Dermis blood vessel endothelial cell (primary cell): ENCODE measurements at places on chromosomes 5 and 9.

GRCh38 chr5:98454904-98455303 is 318.6 kb upstream of the RGMB start:
- DNase-seq = peak; percentile 86

GRCh38 chr9:91001146-91001611 is 199.6 kb downstream of the SYK start:
- peak; percentile 42 for DNase-seq

DNA sequence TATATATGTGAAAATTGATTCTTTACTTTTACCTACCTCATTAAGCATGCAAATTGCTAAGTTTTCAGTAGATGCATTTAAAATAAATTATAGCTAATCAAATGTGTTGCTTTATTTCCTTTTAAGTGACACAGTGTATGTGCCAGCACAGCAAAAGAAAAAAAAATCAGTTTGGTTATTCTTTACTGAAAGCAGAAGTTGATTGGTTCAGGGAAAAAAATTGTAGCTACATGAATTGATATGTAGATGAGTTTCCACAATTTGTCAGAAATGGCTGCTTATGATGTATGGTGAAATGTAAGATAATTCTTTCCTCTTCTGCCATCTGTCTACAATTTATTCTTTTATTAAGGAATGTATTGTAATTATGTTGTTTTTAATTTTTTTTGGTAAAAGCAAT is 57.8 kb downstream of the PARP8 start:
- DNase-seq = no peak

DNA sequence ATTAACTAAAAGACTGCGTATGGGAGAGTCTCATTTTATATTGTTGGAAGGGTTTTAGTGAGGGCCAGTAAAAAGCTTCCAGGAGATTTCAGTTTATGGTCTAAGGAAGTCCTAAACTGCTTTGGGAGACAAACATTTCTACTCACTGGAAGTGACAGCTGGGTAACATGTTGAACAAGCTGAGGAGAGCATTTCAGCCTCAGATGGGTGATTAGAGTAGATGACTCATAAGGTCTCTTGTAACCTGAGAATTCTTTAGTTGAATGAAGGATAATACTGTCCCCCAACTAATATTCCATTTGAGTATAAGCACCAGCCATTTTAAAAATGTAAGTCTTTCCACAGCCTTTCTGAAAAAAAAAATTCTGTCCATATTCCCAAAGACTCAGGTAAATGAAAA is 218.0 kb upstream of the C9orf72 start:
- DNase-seq = no peak

GRCh38 chr5:103111468-103111867 is 8.5 kb downstream of the GIN1 start:
- DNase-seq = no peak

- no peak for DNase-seq
These were observed 1326.6 kb upstream of the C9orf72 start for GRCh38 chr9:28899926-28900325.

- DNase-seq = no peak
These were observed 12.0 kb upstream of the IFNA1 start for GRCh38 chr9:21428235-21428634.

GRCh38 chr9:93907551-93908199 is 47.5 kb downstream of the BARX1 start:
- no peak for DNase-seq

- DNase-seq = no peak
These were observed 35.9 kb upstream of the POC5 start for GRCh38 chr5:75753182-75753581.

DNA sequence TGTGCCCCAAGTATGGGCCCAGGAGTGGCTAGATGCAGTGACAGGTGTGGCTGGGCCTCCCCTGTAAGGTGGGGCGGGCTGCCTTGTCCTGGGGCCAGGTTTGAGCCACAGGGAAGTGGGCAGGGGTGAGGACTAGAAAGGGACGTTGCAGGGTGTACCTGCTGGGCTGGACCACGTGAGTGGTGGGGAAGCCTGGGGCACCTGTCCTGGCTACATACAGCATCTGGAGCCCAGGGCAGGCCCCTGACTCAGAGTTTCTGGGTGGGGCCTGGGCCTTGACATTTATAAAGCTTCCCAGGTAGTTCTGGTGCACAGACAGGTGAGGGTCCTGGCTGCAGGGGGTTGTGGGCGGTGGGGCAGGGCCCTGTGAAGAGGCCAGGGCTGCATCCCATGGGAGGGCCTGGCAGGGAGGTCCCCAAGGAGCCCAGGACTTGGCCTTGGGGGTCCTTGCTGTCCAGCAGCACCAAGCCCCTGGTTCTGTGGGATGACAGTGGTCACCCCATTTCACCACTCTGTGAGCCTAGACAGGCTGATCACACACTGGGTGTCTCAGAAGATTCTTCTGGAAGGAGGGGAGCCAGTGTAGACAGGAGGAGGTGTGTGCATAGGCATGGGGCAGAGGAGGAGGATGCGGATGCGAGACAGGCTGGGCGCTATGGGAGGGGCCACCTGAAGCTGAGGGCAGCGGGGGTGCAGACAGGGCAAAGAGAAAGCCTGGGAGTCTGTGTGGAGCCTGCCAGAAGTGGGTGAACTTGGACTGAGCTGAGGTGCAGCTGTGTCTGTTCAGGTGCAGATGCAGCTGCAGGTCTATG is 94.0 kb downstream of the PHF2 start:
- no peak for DNase-seq

DNA sequence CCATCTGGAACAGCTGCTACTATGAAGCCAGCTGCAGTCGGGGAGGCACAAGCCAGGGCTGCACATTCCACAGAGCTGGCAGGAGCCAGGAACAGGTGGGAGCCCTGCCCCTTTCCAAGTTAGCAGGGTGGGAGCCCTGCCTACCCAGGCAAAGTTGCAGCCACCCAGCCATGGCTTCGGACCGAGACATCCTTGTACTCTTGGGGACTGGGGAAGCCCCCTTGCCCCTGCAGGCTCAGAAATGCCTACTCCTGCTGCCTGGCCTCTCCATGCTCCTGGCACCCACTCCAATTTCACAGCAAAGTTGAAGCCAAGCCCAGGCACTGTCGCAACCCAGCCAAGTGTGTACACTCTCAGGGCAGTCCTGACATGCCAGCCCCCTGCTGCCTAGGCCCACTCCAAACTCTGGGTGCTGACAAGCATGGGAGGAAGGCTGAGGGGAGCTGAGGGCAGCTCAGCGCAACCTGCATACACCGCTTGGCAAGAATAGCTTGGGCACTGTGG is 165.1 kb downstream of the RNF180 start:
- no peak for DNase-seq

DNA sequence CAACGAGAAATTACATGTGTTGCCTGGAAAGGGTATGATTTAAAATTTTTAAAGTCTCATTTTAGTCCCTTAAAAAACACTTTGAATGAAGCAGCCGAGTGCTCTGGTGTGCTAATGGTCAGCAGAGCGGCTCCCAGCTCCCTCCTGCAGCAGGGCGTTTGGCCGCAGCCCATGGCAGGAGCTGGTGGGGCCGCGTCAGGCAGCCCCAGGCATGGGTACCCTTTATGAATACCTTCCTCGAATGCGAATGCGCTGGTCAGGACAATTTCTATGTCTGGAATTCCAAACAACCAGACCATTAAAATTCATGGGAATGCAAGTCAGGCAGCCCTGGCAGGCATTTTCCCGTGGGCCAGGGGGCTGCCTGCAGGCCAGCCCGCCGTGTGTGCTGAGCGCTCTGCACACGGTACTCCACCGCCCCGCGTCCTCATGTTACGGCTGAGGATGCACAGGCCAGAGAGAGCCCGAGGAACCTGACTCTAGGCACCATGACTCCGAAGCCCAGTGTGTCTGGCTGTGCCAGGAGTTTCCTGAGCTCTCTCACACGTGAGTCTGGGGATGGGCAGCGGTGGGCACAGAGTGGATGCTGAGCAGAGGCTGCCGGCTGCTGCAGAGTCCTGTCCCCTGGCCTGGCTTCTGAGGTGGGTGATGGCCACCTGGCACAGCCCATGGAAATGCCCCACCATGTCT is 123.7 kb downstream of the WNK2 start:
- no peak for DNase-seq

DNA sequence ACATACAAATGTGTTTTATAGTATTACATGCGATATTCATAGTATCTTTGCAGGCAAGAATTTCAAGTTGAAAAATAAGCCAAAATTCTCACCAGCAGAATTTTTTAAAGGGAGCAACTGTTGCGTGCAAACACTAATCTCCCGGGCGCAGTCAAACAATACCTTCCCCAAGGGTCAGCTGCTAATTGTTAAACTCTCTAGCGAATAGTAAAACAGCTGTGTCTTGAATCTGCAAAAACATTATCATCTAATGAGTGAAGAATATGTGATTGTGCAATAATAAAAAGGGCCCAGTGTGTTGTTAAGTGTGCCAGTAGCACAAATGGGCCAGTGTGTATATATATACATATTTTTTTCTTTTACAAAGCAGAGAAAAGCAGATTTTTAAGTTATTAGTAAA is 131.4 kb downstream of the CCDC192 start:
- DNase-seq = peak; percentile 20

GRCh38 chr9:115209601-115210306 is 91.8 kb upstream of the TNC start:
- DNase-seq = no peak

DNA sequence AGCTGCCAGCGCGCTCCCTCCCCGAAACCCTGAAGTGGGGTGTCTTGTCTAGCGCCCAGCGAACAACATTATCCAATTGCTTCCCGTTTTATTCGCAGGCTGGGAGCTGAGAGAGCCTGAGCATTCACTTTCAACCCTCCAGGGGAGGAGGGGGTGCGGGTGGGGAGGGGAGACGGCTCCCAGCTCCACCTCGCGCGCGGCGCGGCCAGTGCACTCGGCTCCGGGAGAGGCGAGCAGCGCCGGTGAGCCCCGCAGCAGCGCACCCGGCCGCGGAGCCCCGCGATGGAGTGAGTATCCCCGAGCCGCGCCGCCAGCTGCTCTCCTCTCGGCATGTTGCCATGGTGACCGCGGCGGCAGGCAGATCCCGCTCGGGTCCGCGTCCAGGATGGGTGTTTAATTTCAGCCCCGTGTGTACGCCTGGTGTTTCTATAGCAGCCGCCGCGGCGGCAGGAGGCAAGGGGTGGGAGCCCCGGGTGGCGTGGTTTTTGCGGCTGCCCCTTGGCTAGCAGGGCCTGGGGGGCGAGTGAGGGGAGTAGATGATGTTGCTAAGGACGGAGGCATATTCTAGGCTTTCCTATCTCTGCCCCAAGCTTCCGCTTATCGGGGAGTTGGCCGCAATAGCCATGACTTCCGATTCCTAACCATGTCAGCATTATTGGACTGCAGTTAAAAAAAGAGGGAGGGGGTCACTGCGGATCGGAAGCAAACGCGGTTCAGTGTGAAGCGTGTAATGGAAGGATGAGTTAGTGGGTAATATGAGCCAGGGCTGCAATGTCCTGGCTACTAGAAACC is 139.2 kb upstream of the PALM2AKAP2 start:
- no peak for DNase-seq

DNA sequence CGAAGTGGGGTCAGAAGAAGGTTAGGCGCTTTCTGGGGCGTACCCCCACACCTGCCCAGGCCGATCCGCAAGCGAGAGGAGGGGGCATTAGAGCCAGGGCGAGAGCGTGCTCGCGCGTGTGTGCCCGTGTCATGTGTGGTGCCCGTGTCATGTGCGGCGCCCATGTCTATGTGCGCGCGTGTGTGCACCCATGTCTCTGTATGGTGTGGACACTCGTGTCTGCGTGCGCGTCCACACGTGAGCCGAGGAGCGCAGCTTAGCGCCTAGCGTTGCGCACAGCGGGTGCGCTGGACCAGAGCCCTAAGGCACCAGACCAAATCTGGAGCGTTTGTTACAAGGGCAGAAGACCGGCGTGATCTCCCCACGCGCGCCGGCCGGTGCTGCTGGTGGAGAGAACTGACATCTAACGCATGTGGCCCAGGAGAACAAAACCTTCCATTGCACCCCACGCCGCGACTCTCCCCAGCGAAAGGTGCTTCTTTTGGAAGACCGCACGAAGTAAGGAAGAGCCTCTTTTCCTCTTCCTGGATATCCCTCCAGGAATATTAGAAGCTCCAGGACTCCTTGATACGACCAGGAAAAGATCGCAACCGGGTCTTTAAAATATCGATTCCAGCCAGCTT is 644 bp downstream of the NIM1K start:
- DNase-seq = peak; percentile 26

- DNase-seq = no peak
These were observed 318.4 kb upstream of the RIOK2 start for GRCh38 chr5:97501286-97501964.

DNA sequence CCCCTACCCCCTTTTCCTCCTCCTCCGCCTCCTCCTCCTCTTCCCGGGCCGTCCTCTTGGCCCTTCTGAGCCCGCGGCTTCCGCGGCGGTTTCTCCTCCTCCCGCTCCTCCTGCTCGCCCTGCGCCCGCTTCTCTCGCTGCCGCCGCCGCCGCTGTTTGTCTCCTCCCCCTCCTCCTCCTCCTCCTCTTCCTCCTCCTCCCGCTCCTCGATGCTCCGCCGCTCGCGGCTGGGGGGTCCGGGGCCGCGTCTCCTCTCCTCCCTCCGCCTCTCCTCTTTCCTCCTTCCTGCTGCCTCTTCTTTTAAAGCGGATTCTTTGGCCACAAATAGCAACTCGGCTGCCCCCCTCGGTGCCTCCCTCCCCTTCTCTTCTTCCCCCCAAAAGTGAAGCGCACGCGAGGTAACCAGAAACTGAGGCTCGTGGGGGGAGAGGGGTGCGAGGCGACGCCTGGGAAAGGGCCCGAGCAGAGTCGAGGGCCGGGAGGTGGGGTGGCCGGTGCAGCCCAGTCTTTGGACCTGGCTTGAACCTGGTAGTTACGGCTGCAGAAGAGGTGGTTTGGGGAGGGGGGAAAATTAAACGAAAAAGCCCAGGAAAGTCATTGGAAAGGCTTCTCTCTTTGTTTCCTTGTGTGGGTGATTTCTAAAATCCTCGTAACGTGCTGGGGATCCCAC is 1058.5 kb upstream of the DMAC1 start:
- peak; percentile 40 for DNase-seq

DNA sequence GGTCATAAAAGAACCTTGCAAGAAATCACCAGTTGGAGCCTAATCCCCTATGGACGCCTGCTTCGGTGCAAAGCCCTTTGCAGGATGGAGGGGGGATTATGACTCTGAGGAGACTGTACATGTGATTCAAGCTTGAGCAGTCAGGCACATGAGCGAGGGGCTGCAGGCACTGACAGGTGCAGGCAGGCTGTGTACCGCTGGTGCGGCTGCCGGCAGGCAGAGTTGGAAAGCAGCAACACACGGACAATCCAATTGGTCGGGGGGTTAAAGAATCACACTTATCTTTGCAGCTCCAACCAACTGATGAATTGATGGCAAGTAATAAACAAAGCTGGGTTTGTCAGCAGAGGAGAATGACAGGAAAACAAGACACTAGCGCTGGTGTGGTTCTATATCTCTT is 5.7 kb downstream of the WHRN start:
- DNase-seq = no peak

DNA sequence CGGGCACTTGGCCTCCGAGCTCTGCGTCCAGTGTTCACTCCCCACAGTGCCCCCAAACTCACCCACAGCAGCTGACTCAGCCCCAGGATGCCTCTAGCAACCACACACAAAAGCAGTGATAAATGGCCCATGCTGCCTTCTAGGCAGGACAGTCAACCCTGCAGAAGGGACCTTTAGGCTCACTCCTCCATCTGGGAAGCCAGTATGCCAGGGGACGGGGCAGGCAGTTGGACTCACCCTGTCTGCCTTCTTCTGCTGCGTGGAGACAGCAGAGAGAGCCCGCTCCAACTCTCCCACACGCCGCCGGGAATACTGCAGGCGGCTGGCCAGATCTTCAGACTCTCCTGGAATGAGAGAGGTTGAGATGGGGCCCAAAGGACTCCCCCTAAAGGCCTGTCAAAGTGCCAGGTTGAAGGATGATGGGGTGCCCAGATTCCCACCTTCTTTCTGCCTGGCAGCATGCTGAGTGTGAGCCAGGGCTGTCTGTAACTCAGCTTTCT is 10.4 kb downstream of the GOLGA2 start:
- DNase-seq = no peak

GRCh38 chr5:141757402-141757801 is 75.4 kb upstream of the ARAP3 start:
- peak; percentile 82 for DNase-seq

- no peak for DNase-seq
These were observed 54.3 kb downstream of the NUP214 start for GRCh38 chr9:131179561-131180219.
